ENCODE measurements at places on chromosomes 7 and 10. TPM values are rescaled to one million over a fixed set of nuclear protein-coding genes. Genes with fewer than 3 reads are reported as not detected.

GRCh38 chr7:116933465-116933864 lies 19.8 kb upstream of the ST7 start:
- peak; percentile 39 for DNase-seq

DNA sequence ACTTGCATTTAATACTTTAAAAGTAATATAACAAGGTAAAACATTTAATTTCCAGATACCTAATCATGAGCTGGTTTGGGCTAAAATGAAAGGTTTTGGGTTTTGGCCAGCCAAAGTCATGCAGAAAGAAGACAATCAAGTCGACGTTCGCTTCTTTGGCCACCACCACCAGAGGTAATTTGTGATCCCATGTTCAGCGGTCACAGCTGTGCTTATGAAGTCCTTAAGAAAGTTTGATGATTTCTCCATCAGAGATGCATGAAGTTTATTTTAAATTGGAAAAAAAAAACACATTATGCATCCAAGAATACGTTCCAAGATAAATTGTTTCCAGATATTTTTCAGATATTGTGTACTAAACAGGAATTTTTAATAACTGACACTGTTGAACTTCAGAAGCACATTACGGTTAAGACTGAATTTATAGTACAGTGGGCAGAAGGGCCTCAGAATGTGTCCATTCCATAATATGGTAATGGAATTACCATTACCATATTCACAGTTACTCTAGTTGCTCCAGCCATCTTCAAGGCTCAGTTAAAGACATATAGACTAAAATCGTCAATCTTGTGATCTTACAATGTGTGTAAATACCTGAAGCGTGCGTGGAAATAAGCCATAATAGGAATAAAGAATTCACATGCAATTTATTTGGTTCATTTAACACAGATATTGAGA lies 106.8 kb downstream of the ZMYND11 start:
- DNase-seq = no peak

- DNase-seq = no peak
These were observed 20.3 kb upstream of the HYAL4 start for GRCh38 chr7:123824754-123825067.

GRCh38 chr7:74235518-74236268 lies 18.5 kb downstream of the RFC2 start:
- no peak for DNase-seq

GRCh38 chr7:154987571-154987970 lies 15.4 kb downstream of the PAXIP1 start:
- DNase-seq = peak; percentile 26

DNA sequence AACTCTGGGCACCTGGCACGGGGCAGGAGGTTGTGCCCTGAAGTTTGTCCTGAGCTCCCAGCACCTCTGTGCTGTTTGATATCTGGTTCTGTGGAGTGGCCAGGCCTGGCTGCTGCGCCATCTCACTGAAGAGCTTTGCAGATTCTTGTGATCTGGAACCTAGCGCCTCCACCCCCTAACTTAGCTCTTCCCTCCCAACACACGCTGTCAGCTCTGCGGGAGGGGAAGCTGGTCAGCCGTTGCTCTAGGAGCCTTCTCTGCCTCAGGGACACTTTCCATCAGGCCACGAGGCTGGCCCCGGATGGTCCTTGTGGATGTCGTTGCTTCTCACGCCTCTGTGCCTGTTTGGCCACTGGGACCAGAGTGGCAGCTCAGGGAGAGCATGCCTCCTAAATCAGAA lies 213.2 kb downstream of the CCDC3 start:
- no peak for DNase-seq

DNA sequence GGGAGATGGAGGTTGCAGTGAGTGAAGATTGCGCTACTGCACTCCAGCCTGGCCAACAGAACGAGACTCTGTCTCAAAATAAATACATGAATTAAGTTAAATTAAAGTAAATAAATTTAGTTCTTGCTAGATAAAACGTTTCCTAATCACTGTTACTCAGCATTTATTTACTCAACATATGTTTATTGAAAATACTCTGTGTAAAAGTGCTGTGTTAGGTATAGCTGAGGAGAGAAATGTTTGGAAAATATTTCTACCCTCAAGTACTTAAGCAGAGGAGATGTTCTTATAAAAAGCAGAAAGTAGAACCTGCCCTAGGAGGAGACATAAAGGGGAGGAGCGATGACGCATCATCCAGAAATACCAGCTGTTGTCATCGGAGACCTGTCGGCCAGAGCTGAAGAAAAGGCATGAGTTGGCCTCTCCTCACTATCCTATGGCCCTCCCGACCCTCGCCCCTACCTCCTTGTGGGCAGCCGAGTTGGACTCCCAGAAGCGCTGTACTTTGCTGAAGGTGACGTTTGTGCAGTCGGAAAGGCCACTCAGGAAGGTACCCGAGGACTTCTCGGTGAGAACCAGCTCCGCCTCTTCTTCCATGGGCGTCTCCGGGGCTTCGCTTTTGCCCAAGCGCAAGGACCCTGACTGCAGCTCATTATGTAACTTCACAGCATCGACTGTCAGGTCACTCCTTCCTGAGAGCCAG lies 1.1 kb downstream of the RRP12 start:
- DNase-seq = no peak

GRCh38 chr7:73611017-73611555 lies 13.2 kb downstream of the MLXIPL start:
- no peak for DNase-seq

DNA sequence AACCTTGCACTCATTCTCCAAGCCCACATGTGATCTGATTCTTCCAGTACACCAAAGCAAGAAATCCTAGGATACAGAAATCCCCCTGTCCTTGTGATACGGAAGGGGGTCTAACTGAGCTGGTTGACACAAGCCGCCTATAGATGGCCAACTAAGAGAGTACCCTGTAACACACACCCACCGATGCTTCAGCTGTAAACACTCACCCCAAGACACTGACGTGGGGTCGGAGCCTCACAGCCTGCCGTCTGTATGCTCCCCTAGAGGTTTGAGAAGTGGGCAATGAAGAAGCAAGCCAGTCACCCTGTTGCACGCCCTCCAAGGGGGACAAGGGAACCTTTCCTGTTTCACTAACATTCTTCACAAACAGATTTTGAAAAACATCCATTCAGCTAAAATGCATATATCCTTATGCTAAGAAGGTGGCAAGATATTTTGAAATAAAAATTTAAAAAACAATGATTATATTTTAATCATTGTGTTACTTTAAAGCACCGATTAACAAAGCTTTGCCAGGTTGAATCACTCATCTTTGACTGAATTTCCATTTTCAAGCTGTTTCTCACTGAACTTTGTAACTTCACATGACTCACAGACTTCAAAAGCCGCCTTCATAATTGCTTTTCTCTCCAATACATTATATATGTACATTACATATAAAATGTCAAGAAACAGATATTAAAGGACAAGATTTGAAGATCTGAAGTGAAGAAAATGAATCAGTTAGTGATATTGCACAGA lies 329.3 kb downstream of the ARL4A start:
- DNase-seq = no peak

GRCh38 chr7:151642746-151643145 lies 123.1 kb upstream of the RHEB start:
- no peak for DNase-seq

DNA sequence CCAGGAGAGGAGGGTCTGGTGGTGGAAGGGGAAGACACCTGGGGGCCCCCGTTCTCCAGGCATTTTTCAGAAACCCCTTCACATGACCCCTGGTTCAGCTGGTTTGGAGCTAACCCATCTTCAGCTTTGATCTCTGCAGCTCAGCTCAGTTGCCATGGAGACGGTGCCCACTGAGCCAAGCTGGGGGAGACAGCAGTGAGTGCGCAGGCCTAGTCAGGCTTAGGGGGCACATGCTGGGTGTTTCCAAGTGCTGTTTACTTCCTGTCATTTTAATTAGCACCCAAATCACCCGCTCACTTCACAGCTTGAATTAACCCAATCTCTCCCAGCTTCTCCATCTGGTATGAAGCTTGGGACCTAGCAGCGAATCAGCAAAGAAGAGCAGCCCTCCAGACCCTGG lies 9.0 kb downstream of the SPOCK2 start:
- no peak for DNase-seq

GRCh38 chr7:40570223-40570622 lies 435.4 kb downstream of the SUGCT start:
- no peak for DNase-seq

DNA sequence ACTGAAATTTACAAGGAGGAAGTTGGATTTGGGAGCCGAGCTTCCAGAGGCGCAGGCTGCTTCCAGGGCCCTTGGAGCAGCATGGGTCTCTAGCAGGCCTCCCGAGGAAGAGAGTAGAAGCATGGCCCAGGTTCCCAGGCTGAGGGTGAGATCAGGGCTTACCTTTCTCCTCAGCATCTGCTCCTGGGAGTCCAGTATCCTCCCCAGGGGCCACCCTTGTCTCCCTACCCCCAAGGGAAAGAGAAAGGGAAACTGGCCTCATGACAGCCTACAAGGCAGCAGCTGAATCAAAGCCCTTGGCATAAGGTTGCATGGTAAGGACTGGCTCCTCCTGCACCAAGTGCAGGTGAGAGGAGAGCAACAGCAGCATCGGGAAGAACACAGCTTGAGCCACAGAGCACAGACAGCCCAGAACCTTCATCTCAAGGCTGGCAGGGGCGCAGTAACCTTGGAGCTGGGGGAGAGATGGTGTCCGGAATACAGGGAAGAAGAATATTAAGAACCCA lies 114.5 kb downstream of the MARCHF5 start:
- DNase-seq = no peak

DNA sequence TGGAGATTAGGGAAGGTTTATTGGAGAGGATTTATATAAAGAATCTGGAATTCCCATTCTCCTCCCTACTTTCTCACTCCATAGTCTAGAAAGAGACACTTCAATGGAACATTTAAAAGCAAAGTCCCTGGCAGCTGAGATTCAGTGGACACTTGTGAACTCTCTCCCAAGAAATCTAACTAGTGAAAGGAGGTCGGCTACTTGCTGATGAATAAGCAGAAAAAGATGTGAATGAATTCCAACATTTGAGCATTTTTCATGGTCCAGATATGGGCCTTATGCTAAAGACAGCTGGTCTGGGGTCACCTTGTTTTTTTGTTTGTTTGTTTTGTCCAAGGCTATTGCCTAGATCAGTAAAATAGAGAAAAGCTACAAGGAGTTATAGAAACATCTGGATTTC lies 141.1 kb upstream of the LRRTM3 start:
- no peak for DNase-seq

DNA sequence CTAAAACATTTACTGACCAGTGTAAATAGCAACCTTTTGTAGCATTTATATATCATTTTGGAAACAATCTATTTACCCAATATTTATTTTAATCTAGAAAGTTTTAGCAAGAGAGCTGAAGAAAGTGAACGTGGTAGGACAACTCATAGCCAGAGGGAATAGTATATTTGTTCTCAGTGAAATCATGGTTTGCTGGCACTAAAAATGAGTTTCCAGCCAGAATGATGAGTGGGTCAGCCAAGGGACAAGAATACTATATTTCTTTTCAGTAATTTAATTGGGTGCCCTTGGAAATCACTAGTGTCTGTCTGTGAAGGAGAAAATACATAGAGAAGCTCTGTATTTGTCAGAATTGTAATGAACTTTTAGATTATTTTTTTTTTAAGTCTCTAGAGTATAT lies 74.9 kb downstream of the MINPP1 start:
- no peak for DNase-seq

- no peak for DNase-seq
These were observed 111.4 kb upstream of the ABCB5 start for GRCh38 chr7:20504060-20504459.

GRCh38 chr7:151119055-151119415 lies 32.8 kb downstream of the AGAP3 start:
- no peak for DNase-seq

- DNase-seq = peak; percentile 77
These were observed 10.3 kb downstream of the PRF1 start for GRCh38 chr10:70592186-70592735.

DNA sequence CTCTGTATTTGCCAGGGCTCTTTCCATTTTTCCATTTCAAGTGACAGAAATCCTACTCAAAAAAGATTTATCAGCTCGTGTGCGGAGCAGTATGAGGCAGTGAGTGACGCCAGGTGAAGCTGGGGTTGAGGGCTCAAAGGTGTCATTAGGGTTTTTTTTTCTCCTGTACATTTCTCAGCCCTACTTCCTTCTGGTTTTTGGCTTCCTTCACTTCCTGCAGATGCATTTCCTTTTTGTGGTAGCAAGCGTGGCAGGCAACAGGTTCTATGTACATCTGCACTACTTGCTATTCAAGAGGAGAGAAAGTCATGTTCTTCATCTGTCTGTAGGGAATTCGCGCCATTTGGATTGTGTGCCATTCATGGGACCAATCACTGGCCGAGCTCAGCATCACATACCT lies 52.8 kb upstream of the AOAH start:
- DNase-seq = no peak

- no peak for DNase-seq
These were observed 42.4 kb upstream of the GDF10 start for GRCh38 chr10:47257396-47258120.

DNA sequence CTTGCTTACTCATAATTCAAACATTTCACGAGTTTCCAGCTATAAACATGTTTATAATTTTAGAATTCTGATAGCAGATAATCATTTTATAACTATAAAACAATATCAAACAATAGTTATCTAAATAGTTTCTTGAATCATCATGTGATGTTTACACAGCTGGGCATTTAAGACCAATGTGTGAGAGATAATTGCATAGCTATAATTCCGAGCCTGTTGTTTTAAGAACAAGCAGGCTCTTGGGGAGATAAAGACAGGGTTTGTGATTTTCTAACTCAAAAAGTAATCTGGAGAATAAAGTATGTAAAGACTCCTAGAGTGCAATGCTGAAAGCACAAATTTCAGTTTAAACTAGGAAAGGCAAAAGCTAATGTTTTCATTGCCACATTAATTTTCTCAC lies 331.2 kb downstream of the LRRTM3 start:
- DNase-seq = no peak

GRCh38 chr10:30433306-30433729 lies 666 bp upstream of the MAP3K8 start:
- peak; percentile 96 for DNase-seq

DNA sequence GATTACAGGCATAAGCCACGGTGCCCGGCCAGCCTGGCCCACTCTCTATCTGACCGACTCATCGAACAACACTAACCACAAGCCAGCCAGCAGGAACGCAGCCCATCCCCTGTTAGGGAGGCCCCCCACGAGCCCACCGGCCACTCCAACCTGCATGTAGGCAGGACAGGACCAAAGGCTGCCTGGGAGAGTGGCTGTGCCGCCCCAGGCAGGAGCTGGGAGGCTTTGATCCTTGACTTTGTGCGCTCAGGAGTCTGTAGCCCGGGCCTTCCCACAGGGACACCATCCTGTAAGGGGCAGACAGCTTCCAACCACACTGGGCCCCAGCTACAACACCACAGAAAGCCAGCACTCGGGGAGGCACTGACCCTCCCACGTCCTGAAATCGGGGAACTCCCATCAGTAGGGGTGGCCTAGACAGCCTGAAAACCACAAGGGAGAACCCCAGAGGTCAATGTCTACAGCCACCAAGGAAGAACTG lies 29.4 kb downstream of the GRID1 start:
- no peak for DNase-seq

GRCh38 chr10:944034-944831 lies 12.7 kb upstream of the LARP4B start:
- DNase-seq = no peak

CLRN3 gene
- total RNA-seq = not detected

MRC1 gene
- total RNA-seq = 21.9 TPM

TCAF2 gene
- total RNA-seq = 0.83 TPM

UCN3 gene
- total RNA-seq = not detected

CCDC3 gene
- 45.4 TPM for total RNA-seq

CDHR3 gene
- 10.9 TPM for total RNA-seq

SLC18A3 gene
- total RNA-seq = 0.57 TPM

CPEB3 gene
- total RNA-seq = 10.9 TPM
